ENCODE measurements at places on chromosomes 4 and X.

GRCh38 chr4:165724786-165725185 is 148.3 kb upstream of the TLL1 start:
- peak; percentile 49 for DNase-seq

GRCh38 chrX:23883737-23884354 is 23.9 kb downstream of the APOO start:
- peak; percentile 67 for DNase-seq

DNA sequence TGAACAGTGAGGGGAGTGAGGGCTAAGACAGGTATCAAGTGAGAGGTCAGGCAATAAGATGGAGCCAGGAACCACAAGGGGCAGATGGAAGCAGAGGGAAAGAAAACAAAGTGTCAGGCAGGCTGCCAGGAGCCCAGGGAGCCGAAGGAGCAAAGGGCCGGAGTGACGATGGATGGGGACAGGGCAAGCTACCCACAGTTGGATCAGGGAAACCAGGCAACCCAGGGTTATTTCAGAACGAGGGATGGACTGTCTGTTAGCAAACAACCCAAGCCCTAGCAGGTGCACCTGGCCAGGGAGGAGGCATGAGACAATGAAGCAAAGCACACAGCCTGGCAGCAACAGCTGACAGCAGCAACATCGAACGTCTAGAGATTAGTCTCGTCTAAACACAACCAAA is 39.2 kb downstream of the SEL1L3 start:
- DNase-seq = no peak

DNA sequence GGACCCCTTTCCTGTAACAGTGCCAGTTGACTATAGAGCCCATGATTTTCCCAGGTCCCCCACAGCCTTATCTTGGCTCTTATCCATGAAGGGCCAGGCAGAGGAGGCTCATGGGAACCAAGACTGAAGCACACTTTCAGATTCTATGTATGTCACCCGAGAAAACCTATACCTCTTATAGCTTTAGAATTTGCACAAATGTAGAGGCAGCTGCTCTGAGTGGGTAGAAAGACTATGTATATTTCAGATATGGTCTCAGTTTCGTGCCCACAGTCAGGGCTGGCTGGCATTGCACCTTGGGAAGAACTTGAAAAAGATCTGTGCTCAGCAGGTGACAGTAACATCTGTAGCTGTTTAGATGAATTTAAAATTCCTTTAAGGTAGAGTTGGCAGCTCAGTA is 8.3 kb upstream of the LNX1 start:
- no peak for DNase-seq

DNA sequence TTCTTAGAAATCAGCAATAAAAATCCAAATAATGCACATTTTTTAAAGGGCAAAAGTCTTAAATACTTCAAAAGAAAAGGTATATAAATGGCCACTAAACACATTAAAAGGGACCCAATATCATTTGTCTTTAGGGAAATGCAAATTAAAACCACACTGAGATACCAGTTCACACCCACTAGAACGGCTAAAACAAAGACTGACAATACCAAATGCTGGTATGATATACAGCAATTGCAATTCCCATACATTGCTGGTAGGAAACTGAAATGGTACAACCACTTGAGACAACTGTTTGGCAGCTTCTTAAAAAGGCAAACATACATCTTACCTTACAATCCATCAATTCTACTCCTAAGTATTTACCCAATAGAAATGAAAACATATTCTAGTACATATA is 33.7 kb downstream of the CAMK2D start:
- no peak for DNase-seq
